ENCODE measurements at places on chromosomes 5 and 9. TPM values are rescaled to one million over a fixed set of nuclear protein-coding genes. Genes with fewer than 3 reads are reported as not detected.

The SHISAL2B gene
- 11.4 TPM for polyA plus RNA-seq

The ACOT12 gene
- polyA plus RNA-seq, result 0.27 TPM

The PCDHGC4 gene
- 2.5 TPM for polyA plus RNA-seq

The GABRA1 gene
- polyA plus RNA-seq, result 0.60 TPM

The IL31RA gene
- 0.21 TPM for polyA plus RNA-seq

The FRMD3 gene
- polyA plus RNA-seq, result 2.9 TPM

The TARS1 gene
- polyA plus RNA-seq, result 95.9 TPM

The DRD1 gene
- 0.04 TPM for polyA plus RNA-seq

The ENHO gene
- polyA plus RNA-seq, result 2.7 TPM

The TTC33 gene
- 44.6 TPM for polyA plus RNA-seq

- peak; percentile 31 for DNase-seq
These were observed 82.9 kb upstream of the ALDH1B1 start for GRCh38 chr9:38309324-38310195.

DNA sequence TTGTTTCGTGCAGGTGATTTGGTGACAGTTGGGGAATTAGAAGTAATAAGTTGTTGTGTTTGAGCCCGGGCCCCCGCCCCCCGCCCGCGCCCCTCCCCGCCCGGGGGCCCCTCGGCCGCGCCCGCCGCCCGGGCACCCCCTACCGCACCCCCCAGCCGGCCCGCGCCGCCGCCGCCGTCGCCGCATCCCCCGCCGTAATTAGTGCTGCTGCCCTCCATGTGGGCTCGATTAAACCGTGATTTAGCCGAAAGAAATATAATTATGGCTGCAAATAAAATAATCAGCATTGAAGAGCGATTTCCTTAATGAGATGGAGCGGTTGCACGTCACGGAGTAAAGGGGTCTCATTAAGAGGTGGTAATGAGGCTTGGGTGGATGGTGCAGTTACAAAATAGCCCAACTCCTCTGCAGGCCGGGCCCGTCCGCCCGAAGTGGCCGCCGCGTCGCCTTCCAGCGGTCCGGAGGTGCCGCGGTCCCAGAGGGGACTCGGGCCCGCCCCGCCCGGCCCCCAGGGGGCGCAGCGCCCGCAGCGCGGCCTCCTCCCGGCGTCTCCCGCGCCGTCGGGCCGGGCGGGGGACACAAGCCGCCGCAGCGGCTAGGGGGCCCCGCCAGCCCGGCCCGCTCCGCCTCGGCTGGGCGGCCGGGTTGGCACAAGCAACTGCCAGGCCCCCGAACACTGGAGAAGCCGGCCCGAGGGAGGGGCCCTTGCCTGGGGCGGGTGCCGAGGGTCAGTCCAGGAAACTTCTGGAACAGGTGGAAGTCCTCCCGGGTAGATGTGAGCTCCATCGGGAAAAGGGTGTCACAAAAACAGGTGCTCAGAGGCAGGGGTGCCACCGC lies 6.9 kb upstream of the OTP start:
- no peak for DNase-seq

DNA sequence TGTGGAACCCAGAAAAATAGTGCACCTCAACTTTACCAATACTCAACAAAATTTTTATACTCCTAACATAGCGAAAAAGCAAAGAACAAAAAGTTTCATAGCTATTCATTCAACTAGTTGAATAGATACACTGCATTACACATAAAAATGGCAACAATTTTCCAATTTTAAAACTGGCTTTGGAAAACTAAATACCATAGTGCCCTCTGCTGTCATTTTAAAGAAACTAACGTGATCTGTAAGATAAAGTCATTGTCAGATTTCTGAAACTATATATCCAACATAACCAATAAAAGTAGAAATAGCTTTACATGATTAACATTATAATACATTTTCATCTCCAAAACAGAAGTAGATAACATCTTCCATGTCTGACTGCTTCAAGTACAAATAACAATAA lies 31.6 kb downstream of the DTWD2 start:
- DNase-seq, result peak; percentile 11

- DNase-seq, result no peak
These were observed 10.0 kb downstream of the NR3C1 start for GRCh38 chr5:143393524-143393923.

DNA sequence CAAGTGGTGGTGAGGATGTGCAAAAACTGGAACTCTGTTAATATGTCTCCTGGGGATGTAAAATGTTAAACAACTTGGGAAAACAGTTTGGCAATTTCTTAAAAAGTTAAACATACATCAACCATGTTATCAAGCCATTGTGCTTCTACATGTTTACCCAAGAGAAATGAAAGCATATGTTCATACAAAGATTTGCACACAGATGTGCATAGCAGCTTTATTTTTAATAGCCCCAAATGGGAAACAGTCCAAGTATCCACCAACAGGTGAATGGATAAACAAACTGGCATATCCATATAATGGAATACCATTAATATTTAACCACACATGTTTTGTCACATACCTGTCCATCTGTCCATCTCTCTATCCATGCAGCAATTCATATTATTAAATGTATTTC lies 6.2 kb downstream of the VPS13A start:
- no peak for DNase-seq

GRCh38 chr5:90161414-90161813 lies 248.1 kb downstream of the CETN3 start:
- no peak for DNase-seq

- no peak for DNase-seq
These were observed 149.2 kb downstream of the GABBR2 start for GRCh38 chr9:98559561-98559960.

DNA sequence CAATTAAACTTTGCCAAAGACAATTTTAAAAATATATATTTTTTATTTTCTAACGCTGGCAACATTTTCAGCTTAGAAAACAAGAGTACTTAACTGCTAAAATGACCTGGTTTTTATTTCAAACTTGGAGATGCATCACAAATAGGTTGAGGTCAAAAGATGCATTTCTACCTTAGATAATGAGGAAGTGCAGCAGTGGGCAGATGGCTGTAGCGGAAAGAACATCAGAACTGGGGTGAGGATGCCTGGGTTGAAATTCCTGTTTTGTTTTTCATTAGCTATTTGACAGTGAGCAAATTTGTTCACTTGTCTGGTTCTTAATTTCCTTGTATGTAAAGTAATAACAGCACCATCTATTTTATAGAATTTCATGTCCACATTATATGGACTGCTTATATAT lies 524.8 kb upstream of the KLF4 start:
- DNase-seq, result no peak

GRCh38 chr5:65020492-65020891 lies 251.8 kb downstream of the CWC27 start:
- no peak for DNase-seq

GRCh38 chr9:114913656-114914055 lies 16.7 kb downstream of the TNFSF8 start:
- no peak for DNase-seq

GRCh38 chr9:125654121-125654520 lies 52.9 kb downstream of the MAPKAP1 start:
- DNase-seq, result no peak

DNA sequence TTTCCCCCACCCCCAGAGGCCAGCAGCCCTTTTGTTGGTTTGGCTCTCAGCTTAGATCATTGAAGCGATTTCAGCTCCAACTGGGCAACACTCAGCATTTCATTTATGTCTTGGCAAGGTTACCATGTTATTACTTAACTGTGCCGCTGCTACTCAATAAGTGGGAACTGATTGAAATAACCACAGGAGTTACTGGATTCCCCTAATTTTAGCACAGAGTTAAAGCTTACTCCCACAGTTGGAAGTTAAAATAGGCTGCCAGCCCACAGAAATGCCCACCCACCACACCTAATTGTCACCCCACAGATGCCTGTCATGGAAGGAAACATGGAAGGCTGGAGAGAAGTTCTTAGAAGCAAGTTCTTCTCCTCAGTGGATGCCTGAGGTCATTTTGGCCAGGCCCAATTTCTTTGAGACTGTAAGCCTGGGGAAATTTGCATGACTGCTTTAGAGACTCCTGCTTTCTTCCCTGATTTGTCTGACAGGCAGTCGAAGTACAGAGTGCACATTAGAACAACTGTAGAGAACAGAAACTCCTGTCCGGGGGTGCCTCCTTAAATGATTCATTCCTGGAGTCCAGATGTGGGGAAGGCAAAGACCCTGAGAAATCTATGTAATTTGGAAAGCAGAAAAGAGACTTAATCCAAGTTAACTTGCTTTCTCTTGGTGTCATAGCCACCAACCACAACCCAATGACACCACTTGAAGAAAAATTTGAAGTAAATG lies 370.0 kb downstream of the ZSWIM6 start:
- DNase-seq, result no peak

- no peak for DNase-seq
These were observed 1.2 kb upstream of the ZDHHC11 start for GRCh38 chr5:852018-852417.
